ENCODE measurements at places on chromosomes 12 and 14. TPM values are rescaled to one million over a fixed set of nuclear protein-coding genes. Genes with fewer than 3 reads are reported as not detected.
A peak's percentile ranks its signal among the peaks of the same experiment; 100 is the strongest.

Gene NRL
- 3.5 TPM for polyA plus RNA-seq

DNA sequence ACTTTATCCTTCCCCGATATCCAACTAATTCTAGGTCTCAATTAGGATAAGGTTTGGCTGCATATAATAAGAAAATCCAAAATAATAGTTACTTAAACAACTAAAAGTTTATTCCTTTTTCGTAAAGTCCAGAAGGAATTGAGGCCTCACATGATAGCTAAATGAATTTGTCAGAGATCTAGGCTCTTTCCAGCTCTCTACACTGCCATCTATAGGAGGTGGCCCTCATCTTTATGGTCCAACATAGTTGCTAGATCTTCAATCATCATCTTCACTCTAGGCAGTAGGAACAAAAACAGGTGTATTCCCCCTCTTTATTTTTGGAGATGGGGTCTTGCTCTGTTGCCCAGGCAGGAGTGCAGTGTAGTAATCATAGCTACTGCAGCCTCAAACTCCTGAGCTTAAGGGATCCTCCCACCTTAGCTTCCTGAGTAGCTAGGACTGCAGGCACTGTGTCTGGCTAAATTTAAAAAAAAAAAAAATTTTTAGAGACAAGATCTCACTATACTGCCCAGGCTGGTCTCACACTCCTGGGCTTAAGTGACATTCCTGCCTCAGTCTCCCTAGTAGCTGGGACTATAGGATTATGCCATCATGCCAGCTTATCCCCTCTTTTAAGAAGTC, 46.5 kb upstream of the SAV1 start:
- DNase-seq: no peak

Gene SLCO1B1
- not detected for polyA plus RNA-seq

DNA sequence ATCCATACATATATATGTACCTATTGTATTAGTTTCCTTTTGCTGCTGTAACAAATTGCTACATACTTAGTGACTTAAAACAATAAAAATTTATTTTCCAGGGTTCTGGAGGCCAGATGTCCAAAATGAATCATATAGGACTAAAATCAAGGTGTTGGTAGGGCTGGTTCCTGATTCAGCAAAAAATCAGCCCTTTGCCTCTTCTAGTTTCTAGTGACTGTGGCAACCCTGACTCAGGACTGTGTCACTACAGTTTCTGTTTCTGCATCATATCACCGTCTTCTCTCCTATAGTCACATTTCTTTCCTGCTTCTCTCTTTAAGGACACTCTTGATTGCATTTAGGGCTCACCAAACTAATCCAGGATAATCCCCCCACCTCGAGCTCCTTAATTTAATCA, 386.3 kb upstream of the TBX3 start:
- peak; percentile 19 for DNase-seq

Gene CD4
- 12.9 TPM for polyA plus RNA-seq

GRCh38 chr14:104558231-104559027, 21.1 kb upstream of the C14orf180 start:
- DNase-seq: no peak

DNA sequence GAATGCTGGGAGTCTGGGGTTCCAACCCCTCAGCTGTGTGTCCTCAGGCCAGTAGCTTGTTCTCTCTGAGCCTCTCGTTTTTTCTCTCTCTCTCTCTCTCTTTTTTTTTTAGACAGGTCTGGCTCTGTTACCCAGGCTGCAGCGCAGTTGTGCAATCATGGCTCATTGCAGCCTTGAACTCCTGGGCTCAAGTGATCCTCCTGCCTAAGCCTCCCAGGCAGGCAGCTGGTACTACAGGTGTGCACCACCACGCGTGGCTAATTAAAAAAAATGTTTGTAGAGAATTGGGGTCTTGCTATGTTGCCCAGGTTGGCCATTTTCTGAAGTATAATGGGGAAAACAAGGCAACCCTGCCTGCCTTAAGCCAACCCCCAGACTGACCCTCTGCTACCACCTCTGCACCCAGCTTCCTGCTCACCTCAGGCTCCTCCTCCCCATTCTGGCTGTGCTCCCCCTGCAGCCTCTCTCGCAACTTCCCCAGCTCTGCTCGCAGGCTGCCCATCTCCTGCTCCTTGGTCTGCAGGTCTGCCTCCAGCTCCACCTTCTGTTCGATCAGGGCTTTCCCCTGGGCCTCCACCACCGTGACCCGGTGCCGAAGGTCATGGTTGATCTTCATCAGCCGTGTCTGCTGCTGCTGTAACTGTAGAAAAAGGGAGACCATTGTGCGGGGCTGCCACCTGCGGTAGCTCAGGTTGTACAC, 35.2 kb downstream of the RILPL1 start:
- DNase-seq: no peak
